ENCODE measurements at places on chromosomes 5 and 9.
A peak's percentile ranks its signal among the peaks of the same experiment; 100 is the strongest.

DNA sequence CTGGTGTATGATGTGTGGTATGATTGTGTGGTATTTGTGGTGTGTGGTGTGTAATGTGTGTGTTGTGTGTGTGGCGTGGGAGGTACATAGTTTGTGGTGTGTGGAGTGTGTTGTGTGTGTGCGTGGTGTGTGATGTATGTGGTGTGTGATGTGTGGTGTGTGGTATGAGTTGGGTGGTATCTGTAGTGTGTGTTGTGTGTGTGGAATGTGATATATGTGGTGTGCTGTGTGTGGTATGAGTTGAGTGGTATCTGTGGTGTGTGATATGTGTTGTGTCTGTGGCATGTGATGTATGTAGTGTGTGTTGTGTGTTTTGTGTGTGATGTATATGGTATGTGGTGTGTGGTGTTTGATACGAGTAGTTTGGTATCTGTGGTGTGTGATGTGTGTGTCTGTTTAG is 272.5 kb upstream of the IRX1 start:
- no peak for DNase-seq

DNA sequence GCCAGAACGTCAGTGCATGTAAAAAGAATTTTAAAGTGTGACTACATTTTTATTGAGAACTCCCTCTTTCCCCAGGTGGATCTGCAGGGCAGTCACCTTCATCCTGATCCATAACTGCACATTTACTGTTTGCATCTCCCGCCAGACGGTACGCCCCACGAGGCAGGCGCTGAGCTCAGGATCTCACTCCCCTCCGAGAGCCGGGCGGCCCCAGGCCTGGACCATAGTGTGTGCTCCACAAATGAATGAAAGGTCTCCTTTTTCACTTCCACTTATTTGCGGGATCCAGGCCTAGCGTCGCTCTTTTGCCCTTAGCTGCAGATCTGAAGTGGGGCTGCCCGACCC is 378 bp downstream of the DROSHA start:
- DNase-seq: peak; percentile 33

GRCh38 chr9:135608294-135608998 is 30.9 kb downstream of the GLT6D1 start:
- DNase-seq: no peak

- DNase-seq: no peak
These were observed 370.0 kb downstream of the ZSWIM6 start for GRCh38 chr5:61701877-61702602.

DNA sequence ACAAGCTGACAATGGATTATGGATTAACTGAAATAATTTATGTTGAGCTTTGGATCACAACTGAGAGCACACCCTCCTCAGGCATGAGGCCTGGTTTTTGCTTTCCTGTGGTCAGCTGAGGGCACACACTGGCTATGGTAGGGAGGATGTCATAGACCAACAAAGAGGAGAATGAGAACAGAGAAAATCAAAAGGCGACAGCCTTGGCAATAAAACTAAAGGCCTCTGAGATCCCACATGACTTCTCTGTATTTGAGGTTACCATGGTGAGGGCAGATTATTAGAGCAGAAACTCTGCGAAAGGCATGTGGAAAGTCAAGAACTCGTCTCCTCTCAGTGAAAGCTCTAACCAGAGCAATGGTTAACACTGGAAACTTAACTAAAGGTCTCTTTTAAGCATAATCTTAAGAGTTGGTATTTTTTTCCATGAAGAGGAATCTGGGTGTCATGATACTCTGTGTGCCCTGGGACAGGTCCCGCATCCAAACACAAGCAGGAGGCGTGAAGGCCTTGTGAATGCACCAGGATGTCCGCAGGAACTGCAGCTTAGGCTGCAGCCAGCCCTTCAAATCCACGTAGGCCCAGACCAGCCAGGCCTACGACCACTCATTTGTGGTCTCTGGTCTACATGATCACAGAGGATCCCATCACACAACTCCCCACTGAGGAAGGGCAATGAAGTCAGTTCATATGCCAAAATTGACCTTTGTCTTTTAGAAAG is 12.4 kb upstream of the MEIKIN start:
- DNase-seq: no peak

- DNase-seq: no peak
These were observed at the start of gene GAPT for GRCh38 chr5:58491216-58491892. GAPT (plus strand) TSS chr5:58491435; CDS start chr5:58494537, 3,102 bp downstream.

- DNase-seq: no peak
These were observed 150.8 kb downstream of the DOCK8 start for GRCh38 chr9:365436-365835.

- DNase-seq: no peak
These were observed 17.3 kb downstream of the FGD3 start for GRCh38 chr9:92964607-92965060.

- DNase-seq: no peak
These were observed 685.8 kb downstream of the MAT2B start for GRCh38 chr5:164191240-164191639.
